ENCODE measurements at places on chromosomes 6 and 20. TPM values are rescaled to one million over a fixed set of nuclear protein-coding genes. Genes with fewer than 3 reads are reported as not detected.

BPIFB1 gene
- total RNA-seq, result not detected

TAGAP gene
- total RNA-seq, result 1.7 TPM

NECAB3 gene
- 43.4 TPM for total RNA-seq

CFAP206 gene
- total RNA-seq, result 0.23 TPM

TP53TG5 gene
- total RNA-seq, result not detected

COL21A1 gene
- total RNA-seq, result 9.6 TPM

- peaks cover 64% of the 10 kb centered on the region for H3K36me3 ChIP-seq
- peak; percentile 60 for DNase-seq
- no peaks in the 10 kb centered on the region for H3K27me3 ChIP-seq
Measured at GRCh38 chr6:157944983-157945931, 36.4 kb upstream of the SYNJ2 start.

DNA sequence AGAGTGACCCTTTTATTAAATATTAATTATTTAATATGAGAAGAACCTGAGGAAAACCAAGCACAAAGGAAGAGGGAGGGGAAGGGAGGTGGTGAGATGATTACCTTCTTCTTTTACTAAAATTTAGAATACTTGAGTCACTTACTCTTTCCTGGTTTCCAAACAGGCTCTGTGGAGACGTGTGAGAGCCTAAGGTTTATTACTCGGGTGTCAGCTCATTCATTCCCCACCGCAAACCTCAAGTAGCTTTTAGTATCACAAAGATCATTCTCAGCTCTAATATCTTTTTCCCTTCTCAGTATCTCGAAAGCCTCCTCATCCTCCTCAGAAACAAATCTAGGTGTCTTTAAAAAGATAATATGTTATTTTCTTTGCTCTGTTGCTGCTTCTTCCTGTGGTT is 497.2 kb upstream of the JARID2 start:
- no peaks in the 10 kb centered on the region for H3K36me3 ChIP-seq
- H3K27me3 ChIP-seq, result no peaks in the 10 kb centered on the region
- H3K27ac ChIP-seq, result no peak overlapping the region
- no peaks in the 10 kb centered on the region for H3K4me1 ChIP-seq
- no peak overlapping the region for H3K4me3 ChIP-seq

GRCh38 chr6:169513478-169514193 is 188.2 kb downstream of the WDR27 start:
- H3K27me3 ChIP-seq, result no peaks in the 10 kb centered on the region
- no peaks in the 10 kb centered on the region for H3K4me1 ChIP-seq
- no peaks in the 10 kb centered on the region for H3K36me3 ChIP-seq
- no peak overlapping the region for H3K4me3 ChIP-seq
- DNase-seq, result no peak

DNA sequence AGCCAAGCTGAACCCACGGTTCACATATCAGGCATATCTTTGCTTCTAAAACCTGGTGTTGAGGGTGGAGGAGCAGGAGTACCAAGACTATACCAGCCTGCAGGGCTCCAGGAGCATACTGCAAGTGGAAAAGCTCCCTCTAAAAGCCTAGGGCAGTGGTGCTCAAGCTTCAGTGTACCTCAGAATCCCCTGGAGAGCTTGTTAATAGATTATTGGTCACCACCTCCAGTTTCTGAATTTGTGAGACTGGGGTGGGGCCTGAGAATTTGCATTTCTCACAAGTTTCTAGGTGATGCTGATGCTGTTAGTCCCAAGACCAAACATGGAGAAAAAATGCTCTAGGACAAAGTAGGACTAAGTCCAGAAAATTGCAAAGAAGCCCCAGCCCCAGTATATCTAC is 65.4 kb downstream of the FILIP1 start:
- no peaks in the 10 kb centered on the region for H3K36me3 ChIP-seq
- H3K4me3 ChIP-seq, result no peak overlapping the region
- H3K4me1 ChIP-seq, result peaks cover 55% of the 10 kb centered on the region
- H3K27ac ChIP-seq, result no peak overlapping the region

GRCh38 chr6:112038756-112039430 is 15.0 kb upstream of the CCN6 start:
- no peaks in the 10 kb centered on the region for H3K27me3 ChIP-seq
- H3K27ac ChIP-seq, result peak overlapping the region; percentile 76
- H3K4me1 ChIP-seq, result peaks cover 13% of the 10 kb centered on the region
- no peak for DNase-seq

- H3K4me1 ChIP-seq, result no peaks in the 10 kb centered on the region
- H3K4me3 ChIP-seq, result no peak overlapping the region
- H3K36me3 ChIP-seq, result peaks cover 57% of the 10 kb centered on the region
- H3K27me3 ChIP-seq, result no peaks in the 10 kb centered on the region
Measured at GRCh38 chr20:36805396-36805795, 31.8 kb upstream of the DSN1 start.

DNA sequence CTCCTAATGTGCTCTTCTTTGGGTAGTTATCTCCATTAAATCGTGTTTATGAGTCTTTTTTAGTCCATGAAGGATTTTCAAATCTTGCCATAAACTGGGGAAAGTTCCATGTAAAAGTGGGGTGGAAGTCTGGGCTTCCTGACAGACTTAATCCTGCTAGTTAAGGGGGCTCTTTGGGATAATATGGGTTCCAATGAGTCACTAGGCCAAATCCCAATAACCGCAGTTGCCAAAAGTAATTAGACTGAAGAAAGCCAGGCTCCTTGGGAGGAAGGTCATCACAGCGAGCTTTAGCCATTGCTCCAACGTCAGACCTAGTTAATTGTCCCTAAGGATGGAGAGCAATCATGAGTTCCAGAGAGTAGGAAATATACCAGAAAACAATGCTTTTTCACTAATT is 10.8 kb downstream of the RSPO3 start:
- no peak for DNase-seq
- H3K4me3 ChIP-seq, result no peak overlapping the region
- H3K27me3 ChIP-seq, result no peaks in the 10 kb centered on the region

- no peak overlapping the region for H3K4me3 ChIP-seq
- H3K4me1 ChIP-seq, result peaks cover 32% of the 10 kb centered on the region
- no peaks in the 10 kb centered on the region for H3K27me3 ChIP-seq
- H3K36me3 ChIP-seq, result peaks cover 97% of the 10 kb centered on the region
- DNase-seq, result no peak
Measured at GRCh38 chr6:37454420-37455140, 21.6 kb downstream of the CMTR1 start.

- H3K4me1 ChIP-seq, result peaks cover 44% of the 10 kb centered on the region
- H3K36me3 ChIP-seq, result no peaks in the 10 kb centered on the region
- H3K27me3 ChIP-seq, result no peaks in the 10 kb centered on the region
- DNase-seq, result peak; percentile 98
- no peak overlapping the region for H3K27ac ChIP-seq
Measured at GRCh38 chr20:50169329-50169823, 15.9 kb upstream of the PEDS1 start.

GRCh38 chr6:40788661-40789655 is 201.8 kb upstream of the LRFN2 start:
- H3K27me3 ChIP-seq, result no peaks in the 10 kb centered on the region
- no peak for DNase-seq
- no peak overlapping the region for H3K27ac ChIP-seq
- H3K36me3 ChIP-seq, result no peaks in the 10 kb centered on the region

DNA sequence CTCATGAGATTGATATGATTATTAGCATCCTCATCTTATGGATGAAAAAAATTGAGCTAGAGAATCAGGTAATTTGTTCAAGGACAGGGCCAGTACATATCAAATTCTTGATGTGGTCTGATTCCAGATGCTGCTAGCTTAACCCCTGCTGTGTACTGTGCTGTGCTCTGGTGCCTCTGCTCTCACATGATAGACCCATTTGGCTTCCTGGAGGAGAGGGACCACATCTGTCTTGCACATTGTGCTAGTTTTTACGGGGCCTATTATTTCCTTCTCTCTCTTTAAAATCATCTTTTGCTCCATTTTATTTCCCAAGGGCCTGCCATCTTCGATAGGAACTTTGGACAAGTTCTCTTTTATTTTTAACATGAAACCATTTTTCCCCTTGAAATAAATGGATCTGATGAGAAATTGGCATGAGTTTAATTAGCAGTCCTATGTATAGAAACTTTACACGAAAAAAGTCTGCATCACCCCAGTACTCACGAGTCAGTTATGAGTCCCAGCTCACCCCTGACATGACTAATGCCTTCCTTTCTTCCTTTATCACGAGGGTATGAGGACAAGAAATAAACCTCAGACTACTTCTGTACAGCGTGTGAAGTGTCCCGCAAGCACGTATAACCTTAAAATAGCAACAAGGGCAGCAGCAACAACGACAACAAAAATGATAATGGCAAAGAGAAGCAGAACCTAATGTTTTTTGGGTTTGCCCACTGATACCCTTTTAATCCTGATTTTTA is 26.5 kb downstream of the CD109 start:
- no peaks in the 10 kb centered on the region for H3K4me1 ChIP-seq
- no peak overlapping the region for H3K27ac ChIP-seq
- no peaks in the 10 kb centered on the region for H3K27me3 ChIP-seq
- H3K4me3 ChIP-seq, result no peak overlapping the region
- no peak for DNase-seq
- no peaks in the 10 kb centered on the region for H3K36me3 ChIP-seq

Measured in esophagus muscularis mucosa (tissue), 4 donors.